ENCODE measurements at places on chromosomes 3 and 15. TPM values are rescaled to one million over a fixed set of nuclear protein-coding genes. Genes with fewer than 3 reads are reported as not detected.

- no peaks in the 10 kb centered on the region for H3K4me1 ChIP-seq
- DNase-seq: no peak
- peaks cover 88% of the 10 kb centered on the region for H3K36me3 ChIP-seq
- no peak overlapping the region for H3K27ac ChIP-seq
- no peaks in the 10 kb centered on the region for H3K27me3 ChIP-seq
Observed at GRCh38 chr3:47713655-47714054, 68.0 kb downstream of the SMARCC1 start.

Gene RAD51
- total RNA-seq: 48.0 TPM

DNA sequence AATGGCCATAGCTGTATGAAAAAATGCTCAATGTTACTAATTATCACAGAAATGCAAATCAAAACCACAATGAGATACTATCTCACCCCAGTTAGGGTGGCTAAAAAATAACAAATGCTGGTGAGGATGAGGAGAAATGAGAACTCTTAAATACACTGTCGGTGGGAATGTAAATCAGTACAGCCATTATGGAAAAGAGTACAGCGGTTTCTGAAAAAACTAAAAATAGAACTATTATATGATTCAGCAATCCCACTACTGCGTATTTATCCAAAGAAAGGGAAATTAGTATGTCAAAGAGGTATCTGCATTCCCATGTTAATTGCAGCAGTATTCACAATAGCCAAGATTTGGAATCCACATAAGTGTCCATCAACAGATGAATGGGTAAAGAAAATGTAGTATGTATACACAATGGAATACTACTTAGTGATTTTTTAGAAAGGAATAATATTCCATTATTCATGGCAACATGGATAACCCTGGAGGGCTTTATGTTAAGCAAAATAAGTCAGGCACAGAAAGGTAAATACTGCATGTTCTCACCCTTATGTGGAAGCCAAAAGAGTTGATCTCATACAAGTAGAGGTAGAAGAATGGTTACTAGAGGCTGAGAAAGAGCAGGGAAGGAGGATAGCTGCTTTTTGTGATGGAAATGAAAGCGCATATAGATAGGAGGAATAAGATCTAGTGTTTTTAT is 35.0 kb downstream of the SERP1 start:
- no peaks in the 10 kb centered on the region for H3K27me3 ChIP-seq
- no peak overlapping the region for H3K4me3 ChIP-seq
- DNase-seq: no peak
- no peaks in the 10 kb centered on the region for H3K36me3 ChIP-seq
- no peaks in the 10 kb centered on the region for H3K4me1 ChIP-seq

GRCh38 chr3:175386630-175387029 is 527.5 kb downstream of the NAALADL2 start:
- H3K4me3 ChIP-seq: no peak overlapping the region
- no peak overlapping the region for H3K27ac ChIP-seq
- no peak for DNase-seq
- no peaks in the 10 kb centered on the region for H3K4me1 ChIP-seq

DNA sequence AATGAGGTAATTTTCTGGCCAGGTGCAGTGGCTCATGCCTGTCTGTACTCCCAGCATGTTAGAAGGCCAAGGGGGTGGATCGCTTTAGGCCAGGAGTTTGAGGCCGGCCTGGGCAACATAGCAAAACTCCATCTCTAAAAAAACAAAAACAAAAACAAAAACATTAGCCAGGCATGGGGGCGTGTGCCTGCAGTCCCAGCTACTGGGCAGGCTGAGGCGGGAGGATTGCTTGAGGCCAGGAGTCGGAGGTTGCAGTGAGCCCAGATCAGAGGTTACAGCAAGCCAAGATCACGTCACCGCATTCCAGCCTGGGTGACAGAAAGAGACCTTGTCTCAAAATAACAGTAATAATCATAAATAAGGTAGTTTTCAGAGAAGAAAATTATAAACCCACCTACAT is 55.7 kb downstream of the LDHAL6B start:
- H3K4me1 ChIP-seq: no peaks in the 10 kb centered on the region
- peaks cover 14% of the 10 kb centered on the region for H3K36me3 ChIP-seq

- H3K4me1 ChIP-seq: no peaks in the 10 kb centered on the region
- peaks cover 7% of the 10 kb centered on the region for H3K36me3 ChIP-seq
- no peak overlapping the region for H3K27ac ChIP-seq
- no peak overlapping the region for H3K4me3 ChIP-seq
Observed at GRCh38 chr3:48058091-48058490, 41.9 kb upstream of the MAP4 start.

Gene IL1RAP
- total RNA-seq: 6.8 TPM

DNA sequence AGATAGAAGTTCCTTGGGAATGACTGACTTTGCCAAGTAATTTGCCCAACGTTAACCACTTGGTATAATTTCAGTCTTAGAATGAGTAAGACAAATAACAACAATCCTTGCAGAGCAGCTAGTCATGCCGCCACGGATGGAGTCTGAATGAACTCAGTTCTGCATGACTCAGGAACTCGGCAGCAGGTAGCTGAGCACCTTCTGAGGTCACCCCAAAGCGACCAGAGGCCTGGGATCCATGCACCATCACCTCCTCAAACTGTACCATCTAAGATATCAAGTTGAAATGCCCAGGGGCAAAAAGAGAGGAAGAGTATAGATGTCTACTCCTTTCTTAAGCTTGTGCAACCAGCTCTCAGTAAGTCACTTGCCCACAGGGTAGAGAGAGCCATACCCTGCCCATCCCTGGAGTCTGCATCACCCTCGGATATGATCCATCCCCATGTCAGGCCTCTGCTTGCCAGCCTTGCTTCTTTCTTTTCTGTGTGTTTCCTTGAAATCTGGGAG is 8.5 kb upstream of the CDCP1 start:
- H3K4me3 ChIP-seq: no peak overlapping the region
- H3K27ac ChIP-seq: no peak overlapping the region
- H3K27me3 ChIP-seq: no peaks in the 10 kb centered on the region
- no peaks in the 10 kb centered on the region for H3K36me3 ChIP-seq
- H3K4me1 ChIP-seq: no peaks in the 10 kb centered on the region

DNA sequence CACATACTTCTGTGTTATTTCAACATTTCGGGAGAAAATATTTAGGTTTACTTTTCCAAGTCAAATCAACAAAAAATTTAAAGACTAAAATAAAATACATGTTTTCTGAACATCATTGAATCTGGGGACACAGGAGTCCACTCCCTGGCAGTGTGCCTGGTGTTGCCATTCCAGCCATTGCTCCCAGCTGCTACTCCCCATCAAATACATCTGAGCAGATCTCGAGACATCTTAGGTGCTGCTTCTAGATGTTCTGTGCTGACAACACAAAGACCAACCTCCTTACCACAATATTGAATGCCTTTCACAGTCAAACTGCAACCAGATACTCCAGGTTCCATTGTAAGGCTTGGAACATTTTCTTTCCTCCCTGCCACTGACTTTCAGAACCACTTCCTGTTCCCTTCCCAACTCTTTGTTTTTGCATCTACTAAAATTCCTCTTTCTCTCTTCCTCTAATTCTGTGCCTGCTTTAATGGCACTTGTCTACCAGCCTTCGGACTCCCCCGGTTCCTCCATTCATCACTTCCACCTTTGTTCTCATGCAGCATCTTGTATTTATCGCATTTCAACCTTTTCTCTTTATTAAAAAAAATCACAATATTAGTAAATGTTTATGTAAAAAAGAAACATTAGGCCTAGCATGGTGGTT is 81.1 kb upstream of the SLC4A7 start:
- no peaks in the 10 kb centered on the region for H3K36me3 ChIP-seq
- peaks cover 10% of the 10 kb centered on the region for H3K4me1 ChIP-seq
- H3K27ac ChIP-seq: no peak overlapping the region
- peak; percentile 45 for DNase-seq

- no peak overlapping the region for H3K27ac ChIP-seq
- H3K27me3 ChIP-seq: no peaks in the 10 kb centered on the region
- H3K36me3 ChIP-seq: no peaks in the 10 kb centered on the region
Observed at GRCh38 chr3:37608061-37608702, 253.5 kb upstream of the CTDSPL start.

DNA sequence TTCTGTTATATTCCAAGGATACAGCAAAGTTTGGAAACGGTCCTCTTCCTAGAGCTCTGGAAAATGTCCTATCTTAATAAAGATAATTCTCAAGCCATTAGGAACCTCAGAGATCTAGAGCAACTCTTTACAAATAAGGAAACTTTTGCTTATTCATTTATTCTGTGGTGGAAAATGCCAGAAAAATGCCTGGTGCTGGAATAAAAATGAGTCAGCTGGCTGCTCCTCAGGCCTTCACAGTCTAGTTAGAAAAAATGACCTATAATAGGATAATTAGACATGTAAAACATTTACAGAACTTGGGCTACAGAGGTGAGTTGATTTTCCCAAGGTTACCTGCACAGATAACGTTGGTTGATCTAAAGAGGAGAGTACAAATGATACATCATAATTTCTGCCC is 372.5 kb downstream of the NLGN1 start:
- no peaks in the 10 kb centered on the region for H3K27me3 ChIP-seq
- no peak for DNase-seq
- H3K36me3 ChIP-seq: no peaks in the 10 kb centered on the region
- no peak overlapping the region for H3K27ac ChIP-seq

- H3K36me3 ChIP-seq: no peaks in the 10 kb centered on the region
- H3K27me3 ChIP-seq: no peaks in the 10 kb centered on the region
- H3K4me1 ChIP-seq: peaks cover 7% of the 10 kb centered on the region
- H3K27ac ChIP-seq: no peak overlapping the region
Observed at GRCh38 chr3:106338582-106339214, 469.9 kb upstream of the CBLB start.

Gene GMNC
- total RNA-seq: not detected

Gene LMCD1
- total RNA-seq: 69.8 TPM

GRCh38 chr3:194462936-194463335 is 23.9 kb downstream of the ATP13A3 start:
- no peaks in the 10 kb centered on the region for H3K27me3 ChIP-seq
- H3K4me3 ChIP-seq: no peak overlapping the region
- peaks cover 25% of the 10 kb centered on the region for H3K4me1 ChIP-seq
- no peak overlapping the region for H3K27ac ChIP-seq

DNA sequence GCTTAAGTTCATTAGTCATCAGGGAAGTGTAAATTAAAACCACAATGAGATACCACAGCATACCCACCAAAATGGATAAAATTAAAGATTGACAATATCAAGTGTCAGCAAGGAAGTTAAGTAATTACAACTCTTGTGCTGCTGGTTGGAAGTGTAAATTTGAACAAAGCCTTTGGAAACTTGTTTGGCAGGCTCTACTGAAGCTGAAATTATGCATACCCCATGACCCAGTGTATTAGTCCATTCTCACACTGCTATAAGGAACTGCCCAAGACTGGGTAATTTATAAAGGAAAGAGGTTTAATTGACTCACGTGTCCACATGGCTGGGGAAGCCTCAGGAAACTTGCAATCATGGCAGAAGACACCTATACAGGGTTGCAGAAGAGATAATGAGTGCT is 196.1 kb downstream of the PDCD6IP start:
- no peaks in the 10 kb centered on the region for H3K4me1 ChIP-seq
- no peak for DNase-seq
- H3K27ac ChIP-seq: no peak overlapping the region
- H3K27me3 ChIP-seq: no peaks in the 10 kb centered on the region

DNA sequence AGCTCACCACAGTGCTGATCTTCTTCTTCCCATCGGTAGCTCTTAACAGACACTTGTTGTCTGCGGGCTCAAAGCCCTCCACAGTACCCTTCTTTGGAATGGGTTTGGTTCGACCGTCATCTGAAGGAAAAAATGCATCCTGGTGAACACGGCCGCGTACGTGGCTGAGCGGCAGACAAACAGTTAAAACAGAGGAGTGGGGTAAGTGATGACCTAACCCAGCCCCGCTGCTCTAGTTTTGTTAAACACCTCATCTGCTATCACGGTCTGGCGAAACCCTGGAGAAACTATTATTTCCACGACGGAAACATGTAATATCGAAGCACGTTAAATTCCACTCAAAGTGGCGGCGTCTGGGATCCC is 725 bp downstream of the SRP14 start:
- H3K27me3 ChIP-seq: no peaks in the 10 kb centered on the region
- peaks cover 39% of the 10 kb centered on the region for H3K36me3 ChIP-seq
- no peak for DNase-seq
- peak overlapping the region; percentile 83 for H3K4me3 ChIP-seq
- peaks cover 11% of the 10 kb centered on the region for H3K4me1 ChIP-seq
- H3K27ac ChIP-seq: peak overlapping the region; percentile 58

Gene BUB1B
- total RNA-seq: 90.7 TPM

- no peaks in the 10 kb centered on the region for H3K36me3 ChIP-seq
- H3K4me1 ChIP-seq: no peaks in the 10 kb centered on the region
- H3K4me3 ChIP-seq: no peak overlapping the region
- H3K27ac ChIP-seq: no peak overlapping the region
Observed at GRCh38 chr3:144585953-144586352, 614.3 kb downstream of the DIPK2A start.

- no peak overlapping the region for H3K27ac ChIP-seq
- H3K27me3 ChIP-seq: no peaks in the 10 kb centered on the region
- no peaks in the 10 kb centered on the region for H3K36me3 ChIP-seq
- H3K4me3 ChIP-seq: no peak overlapping the region
Observed at GRCh38 chr3:155753038-155753639, 8.3 kb upstream of the PLCH1 start.

- H3K27ac ChIP-seq: no peak overlapping the region
- H3K27me3 ChIP-seq: no peaks in the 10 kb centered on the region
- no peak for DNase-seq
- H3K4me1 ChIP-seq: peaks cover 11% of the 10 kb centered on the region
- H3K4me3 ChIP-seq: no peak overlapping the region
Observed at GRCh38 chr15:35680951-35681350, 135.0 kb upstream of the DPH6 start.

Gene CAMK2N2
- 6.0 TPM for total RNA-seq

Gene CPNE9
- 0.06 TPM for total RNA-seq

DNA sequence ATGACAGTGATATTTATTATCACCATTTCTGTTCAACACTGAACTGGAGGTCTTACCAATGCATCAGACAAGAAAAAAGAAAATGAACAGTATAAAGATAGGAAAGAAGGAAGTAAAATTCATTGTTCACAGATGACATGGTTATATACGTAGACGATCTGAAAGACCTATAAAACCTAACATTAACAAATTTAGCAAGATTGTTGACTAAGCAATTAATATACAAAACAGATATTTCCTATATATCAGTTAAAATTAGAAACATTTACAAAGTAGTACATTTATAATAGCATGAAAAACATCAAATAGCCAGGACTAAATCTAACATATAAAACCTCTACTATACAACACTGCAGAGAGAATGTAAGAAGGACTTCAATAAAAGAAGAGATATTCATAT is 92.8 kb upstream of the MELTF start:
- H3K36me3 ChIP-seq: peaks cover 2% of the 10 kb centered on the region
- DNase-seq: no peak
- no peaks in the 10 kb centered on the region for H3K27me3 ChIP-seq
- no peak overlapping the region for H3K27ac ChIP-seq
- H3K4me1 ChIP-seq: no peaks in the 10 kb centered on the region

Gene GAP43
- total RNA-seq: not detected

GRCh38 chr3:66747261-66747660 is 246.4 kb upstream of the LRIG1 start:
- DNase-seq: peak; percentile 9
- H3K27me3 ChIP-seq: no peaks in the 10 kb centered on the region
- H3K4me1 ChIP-seq: peaks cover 4% of the 10 kb centered on the region
- no peak overlapping the region for H3K4me3 ChIP-seq
- no peak overlapping the region for H3K27ac ChIP-seq
